ENCODE measurements at places on chromosomes 4 and X.

DNA sequence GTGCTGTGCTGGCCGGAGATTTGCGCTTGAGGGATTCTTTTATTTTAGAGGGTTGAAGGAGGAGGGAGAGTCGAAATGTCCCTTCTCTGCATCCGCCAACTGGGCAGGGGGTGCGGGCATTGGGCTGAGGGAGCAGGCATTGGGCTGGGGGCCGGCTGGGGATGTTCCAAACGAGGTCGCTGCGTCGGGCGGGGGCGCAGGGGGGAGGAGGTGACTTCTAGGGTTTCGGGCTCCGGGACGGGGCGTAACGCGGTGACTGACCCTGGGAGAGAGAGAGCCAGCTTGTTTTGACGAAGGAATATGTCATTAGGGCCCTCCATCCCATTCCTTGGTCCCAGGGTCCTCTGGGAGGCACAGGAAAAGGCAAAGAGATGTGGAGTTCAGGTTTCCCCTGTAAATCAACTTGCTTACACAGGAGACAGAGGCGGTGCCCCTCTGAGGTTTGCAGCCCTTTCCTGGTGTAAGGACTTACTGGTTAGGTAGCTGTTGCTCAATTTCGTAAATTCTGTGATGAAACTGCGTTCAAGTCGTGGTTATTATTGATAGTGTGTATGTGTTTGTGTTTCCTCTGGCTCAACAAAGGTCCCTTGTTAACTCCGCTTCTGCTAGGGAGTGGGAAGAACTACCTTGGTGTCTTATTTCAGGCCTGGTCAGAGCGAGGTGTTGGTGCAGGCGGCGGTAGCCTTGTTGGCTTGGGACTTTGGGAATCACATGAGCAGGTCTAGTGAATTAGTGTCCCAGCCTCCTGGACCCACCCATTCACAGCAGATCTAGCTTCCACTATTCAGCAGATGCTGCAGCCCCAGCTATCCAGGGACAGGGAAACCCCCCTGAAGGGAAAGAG, 716 bp downstream of the FHIP1A start:
- no peak for DNase-seq

- no peak for DNase-seq
These were observed 73.2 kb downstream of the FBXW7 start for GRCh38 chr4:152462695-152463094.

DNA sequence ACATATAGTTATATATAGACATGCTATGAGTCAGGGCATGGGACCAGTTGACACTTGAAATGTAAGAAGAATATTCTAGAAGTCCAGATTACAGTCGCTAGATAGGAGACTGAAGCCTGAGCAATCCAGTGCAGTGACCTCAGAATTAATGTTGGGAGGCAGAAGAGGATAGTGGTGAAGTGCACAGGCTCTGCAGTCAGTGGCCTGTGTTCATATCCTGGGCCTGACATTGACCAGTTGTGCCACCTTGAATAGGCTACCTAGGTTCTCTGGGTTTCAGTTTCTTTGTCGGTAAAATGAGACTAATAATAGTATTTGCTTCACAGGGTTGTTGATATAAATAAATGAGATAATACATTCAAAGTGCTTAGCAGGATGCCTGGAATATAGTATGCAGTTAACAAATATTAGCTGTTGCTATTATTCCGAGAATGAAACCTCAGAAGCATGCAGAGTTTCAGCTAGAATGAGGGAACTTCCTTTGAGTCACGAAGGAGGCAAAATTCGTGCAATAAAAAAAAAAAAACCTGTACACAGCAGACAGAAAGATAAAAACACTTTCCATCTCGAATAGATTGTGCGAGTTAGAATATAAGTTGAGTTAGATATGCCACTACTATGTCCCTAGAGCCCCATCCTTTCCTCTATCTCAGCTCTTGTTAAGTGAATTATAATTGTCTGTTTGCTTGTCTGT, 4.0 kb upstream of the SH2D1A start:
- no peak for DNase-seq

DNA sequence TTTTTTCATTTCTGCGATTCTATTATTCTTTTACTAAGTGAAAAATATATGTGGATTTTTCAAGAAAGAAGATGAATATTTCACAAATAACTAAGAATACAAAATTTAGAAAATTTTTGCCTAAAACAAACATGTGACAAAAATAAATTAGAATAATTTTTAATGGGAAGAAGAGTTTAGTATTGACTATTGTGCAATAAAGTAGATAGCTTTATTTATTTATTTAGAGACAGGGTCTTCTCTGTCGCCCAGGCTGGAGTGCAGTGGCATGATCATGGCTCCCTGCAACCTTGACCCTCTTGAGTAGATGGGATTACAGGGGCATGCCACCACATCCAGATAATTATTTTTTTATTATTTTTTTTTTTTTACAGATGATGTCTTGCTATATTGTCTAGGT, 95.3 kb upstream of the PAQR3 start:
- no peak for DNase-seq

GRCh38 chr4:108336076-108336475, 167.3 kb upstream of the LEF1 start:
- DNase-seq = no peak

GRCh38 chr4:153222707-153223426, 18.6 kb downstream of the TRIM2 start:
- DNase-seq = no peak

DNA sequence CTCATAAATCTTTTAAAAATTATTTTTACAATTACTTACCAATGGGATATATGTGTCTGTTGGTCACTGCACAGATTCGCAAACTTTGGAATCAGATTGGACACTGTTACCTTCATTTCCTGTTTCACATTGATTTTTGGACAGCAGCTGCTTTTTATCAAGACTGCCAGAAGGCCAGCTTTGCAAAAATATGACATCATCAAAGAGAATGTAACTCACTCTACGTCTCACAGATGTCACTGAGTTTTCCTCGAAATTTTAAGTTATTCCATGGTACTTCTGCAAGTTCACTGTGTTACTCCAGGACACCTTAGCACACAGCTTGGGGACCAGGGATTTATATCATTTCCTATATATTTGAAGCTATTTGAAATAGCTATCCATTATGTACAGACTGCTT, 31.8 kb upstream of the MAGEB2 start:
- DNase-seq = no peak

DNA sequence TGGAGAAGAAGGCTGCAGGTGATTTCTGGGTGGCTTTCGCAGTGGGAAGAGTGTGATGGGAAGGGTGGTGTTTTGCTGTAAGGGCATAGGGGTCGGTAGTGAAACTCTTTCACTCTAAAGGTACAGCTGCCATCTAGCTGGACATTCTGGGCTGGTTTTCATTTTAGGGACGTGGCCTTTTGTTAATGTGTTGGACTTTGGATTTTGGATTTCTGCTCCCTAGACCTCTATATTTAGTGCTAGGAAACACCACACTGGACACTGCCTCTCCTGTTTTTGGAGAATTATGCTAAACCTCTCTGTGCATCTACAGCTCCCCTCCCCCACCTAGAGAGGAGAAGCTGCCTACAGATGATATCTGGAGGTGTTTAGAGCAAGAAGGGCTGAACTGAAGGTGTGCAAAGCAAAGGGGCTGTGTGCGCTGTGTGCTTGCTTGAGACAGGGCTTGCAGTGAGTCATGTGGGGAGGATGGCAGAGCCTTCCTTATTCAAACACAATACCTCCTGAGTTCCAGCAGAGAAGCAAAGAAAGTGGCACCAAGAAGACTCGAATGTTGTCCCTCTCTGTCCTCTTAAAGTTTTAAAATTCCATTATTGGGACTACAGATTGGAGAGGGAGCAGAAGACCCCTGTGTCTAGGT, 47.9 kb downstream of the STARD8 start:
- DNase-seq = no peak

GRCh38 chrX:31551913-31552312, 480.1 kb upstream of the FTHL17 start:
- no peak for DNase-seq

DNA sequence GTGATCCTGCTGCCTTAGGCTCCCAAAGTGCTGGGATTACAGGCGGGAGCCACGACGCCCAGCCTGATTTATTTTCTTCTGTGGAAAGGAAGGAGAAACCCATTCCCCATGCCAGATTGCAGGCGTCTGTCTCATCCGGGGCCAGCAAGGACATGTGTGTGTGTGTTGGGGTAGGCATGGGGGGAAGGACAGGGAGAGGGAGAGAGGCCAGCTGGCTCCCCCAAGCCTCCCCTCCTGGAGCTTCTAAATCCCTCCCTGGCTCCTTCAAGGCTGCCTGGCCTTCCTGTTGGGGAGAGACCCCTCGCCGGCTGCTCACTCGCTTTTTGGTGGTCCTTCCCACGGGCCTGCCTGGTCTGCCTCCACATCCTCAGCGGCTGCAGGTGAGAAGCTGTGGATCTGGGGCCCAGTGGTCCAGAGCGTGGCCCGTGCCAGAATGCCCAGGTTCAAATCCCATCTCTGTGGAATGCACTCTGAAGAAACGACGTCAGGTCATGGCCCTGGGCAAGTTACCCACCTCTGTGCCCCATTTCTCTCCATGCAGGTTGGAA, 1.3 kb upstream of the PLXNB3 start:
- no peak for DNase-seq

- DNase-seq = no peak
These were observed 32.6 kb downstream of the DCK start for GRCh38 chr4:71026086-71026485.

DNA sequence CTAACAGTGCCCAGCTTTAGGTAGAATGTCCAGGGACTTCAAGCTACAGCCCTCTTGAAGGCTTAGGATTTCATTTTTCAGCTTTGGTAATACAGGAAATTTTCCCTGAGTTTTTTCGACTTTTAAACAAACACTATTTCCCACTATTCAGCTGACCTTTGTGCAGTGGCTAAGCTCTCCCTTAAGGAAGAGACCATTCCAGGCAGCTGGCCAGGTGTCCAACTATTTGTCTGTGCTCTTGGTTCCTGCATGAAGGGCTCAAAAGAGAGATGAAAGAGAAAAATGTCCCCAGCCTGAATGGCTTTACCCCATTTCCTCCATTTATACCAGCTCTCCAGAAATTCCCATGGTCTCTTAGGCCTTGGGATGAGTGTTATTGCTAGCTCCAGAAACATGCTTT, 111.9 kb upstream of the KLF8 start:
- DNase-seq = no peak

GRCh38 chr4:11259837-11260236, 168.9 kb downstream of the HS3ST1 start:
- DNase-seq = no peak

GRCh38 chr4:69800599-69800998, 40.2 kb upstream of the SULT1B1 start:
- no peak for DNase-seq

DNA sequence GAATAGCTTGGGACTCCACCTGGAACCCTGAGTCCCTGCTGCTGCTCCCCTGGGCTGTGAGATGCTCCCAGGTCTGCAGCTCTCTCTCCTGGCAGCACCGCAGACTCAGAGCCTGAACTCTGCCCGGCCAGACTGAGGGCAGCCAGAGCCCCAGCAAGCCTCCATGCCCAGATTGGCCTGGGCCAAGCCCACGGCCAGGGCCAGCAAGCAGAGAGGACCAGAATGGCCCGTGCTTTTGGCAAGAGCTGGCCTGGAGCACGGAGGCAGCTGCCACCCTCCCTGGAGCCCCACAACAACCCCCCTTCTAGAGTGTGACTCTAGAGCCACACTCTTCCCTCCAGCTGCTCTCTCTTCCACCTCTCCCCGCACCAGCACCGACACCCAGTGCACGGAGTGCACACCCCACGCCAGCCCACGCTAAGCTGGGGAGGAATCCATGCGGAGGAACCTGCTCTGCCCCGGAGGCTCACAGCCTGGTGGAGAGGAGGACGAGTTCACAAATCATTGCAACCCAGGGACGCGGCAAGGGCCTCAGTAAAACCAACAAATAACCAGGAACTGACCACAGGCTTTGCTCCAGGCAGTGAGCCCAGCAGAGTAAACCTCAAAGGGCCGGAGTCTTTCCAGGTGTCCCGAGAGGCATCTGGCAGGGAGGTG, 110.3 kb downstream of the HMX1 start:
- no peak for DNase-seq

- DNase-seq = no peak
These were observed 30.2 kb downstream of the TRO start for GRCh38 chrX:54950730-54951375.

GRCh38 chrX:123036401-123036800, 147.7 kb upstream of the GRIA3 start:
- no peak for DNase-seq

DNA sequence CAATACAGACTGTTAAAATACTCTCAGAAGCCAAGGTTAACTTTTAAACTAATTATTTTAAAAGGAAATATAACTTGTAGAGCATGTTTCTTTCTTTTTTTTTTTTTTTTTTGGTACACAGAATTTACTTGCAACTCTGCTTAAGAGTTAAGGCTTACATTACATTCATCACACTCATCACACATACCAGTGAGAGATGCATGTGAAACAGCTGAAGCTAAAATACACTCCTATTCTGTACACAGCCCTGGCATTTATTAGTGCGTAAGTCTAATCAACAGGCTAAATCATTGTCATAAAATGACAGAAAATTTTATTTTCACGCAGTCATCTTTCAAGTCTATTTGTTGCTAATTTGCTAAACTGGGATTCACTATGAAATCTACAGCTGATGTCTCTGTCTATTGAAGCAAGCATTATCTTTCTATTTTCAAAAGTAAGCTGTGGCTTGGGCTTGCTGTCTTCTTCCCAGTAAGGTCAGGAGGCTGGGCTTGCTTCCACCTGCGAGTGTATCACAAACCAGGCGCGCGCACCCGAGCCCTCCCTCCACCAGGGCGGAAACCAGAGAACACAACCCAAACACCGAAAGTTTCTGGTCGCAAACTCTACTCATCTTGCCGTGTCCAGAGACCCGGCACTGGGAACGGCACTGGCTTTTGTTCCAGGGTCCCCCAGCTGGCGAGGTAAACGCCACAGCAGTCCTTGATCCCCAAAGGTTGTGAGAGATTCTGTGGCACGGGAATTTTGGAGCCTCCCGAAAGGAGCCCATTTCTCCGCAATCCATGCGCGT, 3.9 kb downstream of the MAML3 start:
- DNase-seq = peak; percentile 26
